B cell (primary cell): ENCODE measurements at places on chromosomes 6 and 20. TPM values are rescaled to one million over a fixed set of nuclear protein-coding genes. Genes with fewer than 3 reads are reported as not detected.

GRCh38 chr20:60921022-60921622 is 330.9 kb upstream of the CDH4 start:
- DNase-seq, result no peak

DNA sequence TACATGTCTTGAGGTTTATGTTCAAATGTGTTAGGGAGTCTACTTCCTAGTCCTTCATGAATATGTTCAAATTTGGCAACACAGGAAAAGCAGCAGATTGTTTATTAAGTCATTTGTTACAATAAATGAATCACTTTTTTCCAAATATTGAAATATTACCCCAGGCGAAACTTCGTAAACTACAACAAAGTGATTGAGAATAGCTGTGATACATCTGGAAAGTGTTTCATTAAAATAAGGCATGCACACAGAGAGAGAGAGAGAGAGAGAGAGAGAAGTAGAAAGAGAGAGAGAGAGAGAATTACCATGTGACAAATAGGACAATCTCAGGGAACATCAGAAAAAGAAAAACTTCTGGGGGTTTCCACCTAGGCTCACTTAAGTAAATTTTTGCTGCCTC is 363.1 kb upstream of the PTCHD4 start:
- DNase-seq, result no peak

DNA sequence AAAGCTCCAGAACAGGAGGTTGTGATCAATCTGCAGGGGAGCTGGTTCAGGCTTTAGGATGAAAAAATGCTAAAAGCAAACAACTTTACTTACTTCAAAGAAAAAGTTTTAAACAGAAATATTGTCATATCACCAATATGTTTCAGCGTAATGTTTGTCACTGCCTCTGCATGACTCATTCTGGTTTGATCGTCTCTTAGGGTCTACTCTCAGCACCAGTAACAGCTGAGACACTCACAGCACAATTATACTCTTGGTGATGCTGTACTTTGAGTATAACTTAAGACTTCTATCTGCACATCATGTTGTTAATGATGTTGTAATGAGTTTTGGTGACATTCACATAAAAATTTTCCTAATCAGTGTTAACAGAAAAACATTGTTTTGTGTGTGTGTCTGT is 665.4 kb downstream of the EPM2A start:
- no peak for DNase-seq

GRCh38 chr6:8857160-8857559 is 421.8 kb upstream of the SLC35B3 start:
- DNase-seq, result no peak

GRCh38 chr20:49149281-49150045 is 38.7 kb downstream of the STAU1 start:
- no peak for DNase-seq

DNA sequence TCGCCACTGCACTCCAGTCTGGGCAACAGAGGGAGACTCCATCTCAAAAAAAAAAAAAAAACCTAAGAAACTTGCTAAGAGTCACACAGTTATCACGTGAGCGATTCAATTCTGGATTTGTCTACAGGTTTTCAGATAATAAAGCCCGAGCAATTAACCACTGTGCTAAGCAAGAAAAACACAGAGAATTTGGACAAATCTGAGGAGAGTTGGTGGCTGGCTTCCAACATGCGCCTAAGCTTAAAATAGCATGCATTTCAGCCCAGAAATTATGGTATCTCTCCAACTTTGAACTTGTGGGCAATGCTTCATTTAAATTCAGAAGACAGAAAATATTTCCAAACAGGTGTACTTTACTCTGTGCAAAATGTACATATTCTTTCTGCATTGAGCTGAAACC is 232.9 kb downstream of the TSHZ2 start:
- no peak for DNase-seq

- DNase-seq, result no peak
These were observed 8.3 kb upstream of the CDH26 start for GRCh38 chr20:59949911-59950310.

DNA sequence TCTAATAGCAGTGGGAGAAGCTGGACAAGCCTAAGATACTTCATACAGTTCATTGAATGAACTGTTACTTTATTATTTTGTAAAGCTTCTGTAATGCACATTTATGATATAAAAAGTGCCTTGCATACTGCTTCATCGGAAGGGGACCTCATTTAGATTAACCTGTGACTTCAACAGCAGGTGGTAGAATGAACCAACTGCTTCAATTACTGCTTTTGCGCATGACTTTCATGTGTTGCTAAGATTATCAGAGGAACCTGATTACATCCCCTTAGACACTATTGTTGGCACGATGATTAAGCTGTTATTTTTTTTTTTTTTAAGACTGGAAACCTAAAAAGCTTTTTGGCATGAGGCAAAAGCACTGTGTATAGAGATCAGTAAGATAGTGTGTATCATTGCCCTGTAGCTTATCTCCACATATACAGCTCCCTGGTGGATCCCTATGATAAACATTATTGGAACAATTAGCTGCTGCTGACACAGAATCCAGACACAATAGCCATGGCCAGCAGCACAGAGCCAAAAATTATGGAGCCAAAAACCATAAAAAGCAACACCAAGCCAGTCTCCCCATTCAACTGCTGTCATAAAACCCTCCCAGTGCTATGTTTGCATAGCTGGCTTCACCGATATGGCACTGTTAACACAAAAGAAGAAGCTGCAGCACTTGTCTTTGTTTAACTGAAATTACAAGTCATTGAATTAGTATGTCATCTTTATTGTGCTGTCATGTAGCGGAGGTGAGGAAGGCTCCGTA is 731.6 kb upstream of the MMS22L start:
- no peak for DNase-seq

- no peak for DNase-seq
These were observed 192.6 kb upstream of the CST7 start for GRCh38 chr20:24756292-24757025.

GRCh38 chr6:70152786-70153185 is 150.1 kb downstream of the COL9A1 start:
- DNase-seq, result no peak

DNA sequence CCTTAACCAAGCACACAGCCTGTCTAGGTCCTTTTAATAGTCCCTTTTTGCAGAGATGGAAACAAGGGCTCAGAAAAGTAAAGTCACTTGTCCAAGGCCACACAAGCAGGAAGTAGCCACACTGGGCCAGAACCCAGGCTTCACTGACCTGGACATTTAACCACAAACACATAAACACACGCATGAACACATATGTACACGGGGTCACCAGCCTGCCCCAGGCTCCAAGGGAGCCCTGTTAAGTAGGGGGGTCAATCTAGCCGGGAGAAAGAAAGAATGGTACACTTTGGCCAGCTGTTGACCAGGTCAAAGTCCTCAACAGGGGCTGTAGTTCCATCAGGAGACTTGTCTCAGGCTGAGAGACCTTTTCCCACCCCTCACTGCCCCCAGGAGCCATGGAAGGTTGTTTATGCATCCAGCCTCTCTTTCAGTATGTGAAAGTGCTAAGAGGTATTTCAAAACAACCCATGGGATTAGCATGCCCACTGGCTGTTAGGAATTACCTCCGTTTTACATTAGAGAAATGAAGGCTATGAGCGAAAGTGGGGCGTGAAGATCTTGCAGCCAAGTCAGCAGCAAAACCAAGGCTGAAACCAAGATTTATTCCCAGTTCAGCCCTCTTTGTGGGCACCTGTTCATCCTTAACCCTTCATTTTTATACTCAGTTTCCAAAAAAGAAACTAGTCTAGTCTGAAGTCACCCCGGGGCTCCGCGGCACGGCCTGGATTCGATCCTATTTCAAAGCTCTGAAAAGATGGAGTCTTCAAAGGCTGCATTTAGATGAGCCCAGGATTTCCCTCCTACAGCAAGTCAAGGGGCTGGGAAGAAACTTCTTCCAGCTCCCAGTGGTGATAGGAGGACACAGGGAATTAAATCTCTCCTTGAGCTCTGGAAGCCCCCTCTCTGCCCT is 9.8 kb downstream of the SDC4 start:
- DNase-seq, result no peak

- no peak for DNase-seq
These were observed 17.6 kb downstream of the NEDD9 start for GRCh38 chr6:11214901-11215300.

DNA sequence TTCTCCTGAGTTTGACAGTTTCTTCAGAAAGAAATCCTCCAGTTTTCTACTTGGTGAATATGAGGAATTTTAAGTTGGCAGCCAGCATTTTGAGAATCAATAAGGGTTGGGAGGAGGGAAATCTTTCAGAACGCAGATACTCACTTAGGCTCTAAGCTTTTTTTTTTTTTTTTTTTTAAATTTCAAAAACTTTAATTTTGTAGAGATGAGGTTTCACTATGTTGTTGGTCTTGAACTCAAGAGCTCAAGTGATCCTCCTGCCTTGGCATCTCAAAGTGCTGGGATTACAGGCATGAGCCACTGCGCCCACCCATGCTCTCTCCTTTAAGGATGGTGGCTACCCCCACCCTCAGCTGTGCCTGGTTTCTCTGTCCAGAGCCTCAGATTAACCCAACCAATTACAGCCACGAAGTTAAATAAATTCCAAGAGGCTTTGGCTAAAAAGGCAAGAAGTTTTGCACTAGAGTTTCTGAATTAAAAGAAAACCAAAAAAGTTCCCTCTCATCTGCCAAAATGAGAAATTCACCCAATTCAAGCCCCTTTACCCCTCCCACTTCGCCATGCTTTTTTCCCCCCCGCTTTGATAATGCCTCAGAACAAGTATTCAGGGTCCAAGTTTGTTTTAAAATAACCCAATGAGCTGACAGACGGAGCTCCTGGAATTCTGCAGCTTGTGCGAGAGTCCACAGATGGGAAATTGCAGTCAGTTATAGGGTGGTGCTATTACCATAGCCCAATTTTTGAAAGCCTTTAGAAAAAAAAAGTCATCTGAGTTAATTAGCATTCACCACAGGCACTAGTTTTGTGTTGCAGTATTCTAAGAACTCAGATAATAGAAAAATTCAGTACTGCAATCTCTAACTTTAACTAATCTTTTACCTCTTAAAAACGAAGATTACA is 94.3 kb upstream of the BEND3 start:
- DNase-seq, result no peak

DNA sequence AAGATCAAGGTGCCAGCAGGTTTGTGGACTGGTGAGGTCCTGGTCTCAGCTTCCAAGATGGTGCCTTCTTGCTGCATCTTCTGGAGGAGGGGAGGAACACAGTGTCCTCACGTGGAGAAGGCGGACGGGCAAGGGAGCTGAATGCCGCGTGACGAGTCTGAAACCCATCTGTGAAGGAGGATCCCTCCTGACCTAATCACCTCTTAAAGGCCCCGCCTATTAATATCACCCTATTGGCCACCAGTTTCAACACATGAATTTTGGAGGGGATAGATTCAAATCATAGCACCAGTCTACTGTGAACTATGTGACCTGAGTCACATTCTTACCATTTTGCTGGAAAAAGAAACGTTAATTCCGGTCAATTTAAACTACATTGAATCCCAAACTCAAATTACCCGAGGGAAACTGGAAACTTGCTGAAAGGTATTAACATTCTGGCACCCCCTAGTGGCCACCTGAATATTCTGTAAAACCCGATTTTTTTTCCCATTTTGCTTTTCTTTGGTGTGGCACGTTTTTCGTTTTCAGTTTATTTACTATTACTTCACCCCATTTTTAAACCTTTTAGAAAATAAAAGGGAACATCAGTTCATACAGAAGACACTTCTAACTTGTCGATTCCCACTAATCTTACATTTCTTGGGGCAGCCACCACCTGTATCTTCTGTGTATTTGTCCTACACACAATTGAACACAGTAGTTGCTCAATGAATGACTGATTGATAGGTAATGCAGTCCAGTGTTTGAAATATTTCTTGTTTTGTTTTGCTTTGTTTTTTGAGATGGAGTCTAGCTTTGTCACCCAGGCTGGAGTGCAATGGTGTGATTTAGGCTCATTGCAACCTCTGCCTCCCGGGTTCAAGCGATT is 17.9 kb upstream of the CCDC170 start:
- peak; percentile 68 for DNase-seq

DNA sequence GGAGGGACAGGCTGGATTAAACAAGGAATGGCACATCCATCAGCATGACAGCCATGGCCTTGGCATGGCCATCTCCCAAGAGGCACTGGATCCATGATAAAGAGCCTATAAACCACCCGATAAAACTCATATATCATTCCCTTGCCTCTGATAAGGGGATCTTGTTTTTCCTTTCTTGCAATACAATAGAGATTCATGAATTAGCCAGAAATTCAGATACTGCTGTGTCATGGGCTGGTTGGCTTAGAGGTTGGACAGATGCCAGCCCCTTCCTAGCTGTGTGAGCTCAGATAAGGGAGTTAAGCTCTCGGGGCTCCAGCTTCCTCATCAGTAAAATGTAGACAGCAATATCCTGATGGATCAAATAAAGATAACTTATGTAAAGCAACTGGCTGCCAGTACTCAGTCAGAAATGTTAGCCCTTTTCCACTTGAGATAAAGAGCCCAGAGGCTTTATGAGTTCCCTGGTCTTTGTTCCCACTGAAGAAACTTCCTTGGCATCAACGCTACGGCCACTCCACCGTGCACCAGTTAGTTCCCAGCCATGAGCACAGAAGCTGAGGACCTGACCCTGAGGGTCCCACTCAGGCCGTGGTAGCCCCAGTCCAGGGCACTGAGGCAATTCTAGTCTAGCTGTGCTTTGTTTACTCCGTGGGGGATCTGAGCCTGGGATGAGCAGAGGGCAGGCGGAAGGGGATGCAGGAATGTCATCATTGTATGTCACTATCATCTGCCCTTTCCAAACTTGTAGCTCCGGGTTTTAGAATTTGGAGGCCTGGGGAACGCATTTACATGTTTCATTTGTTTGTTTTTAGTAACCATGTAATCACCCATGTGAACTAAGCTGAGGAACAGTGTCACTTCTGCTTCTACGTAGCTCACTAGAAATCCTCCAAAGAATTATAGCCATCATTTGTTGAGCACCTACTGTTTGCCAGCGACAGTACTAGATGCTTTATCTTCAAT is 67.2 kb upstream of the TBC1D7 start:
- peak; percentile 73 for DNase-seq

DNA sequence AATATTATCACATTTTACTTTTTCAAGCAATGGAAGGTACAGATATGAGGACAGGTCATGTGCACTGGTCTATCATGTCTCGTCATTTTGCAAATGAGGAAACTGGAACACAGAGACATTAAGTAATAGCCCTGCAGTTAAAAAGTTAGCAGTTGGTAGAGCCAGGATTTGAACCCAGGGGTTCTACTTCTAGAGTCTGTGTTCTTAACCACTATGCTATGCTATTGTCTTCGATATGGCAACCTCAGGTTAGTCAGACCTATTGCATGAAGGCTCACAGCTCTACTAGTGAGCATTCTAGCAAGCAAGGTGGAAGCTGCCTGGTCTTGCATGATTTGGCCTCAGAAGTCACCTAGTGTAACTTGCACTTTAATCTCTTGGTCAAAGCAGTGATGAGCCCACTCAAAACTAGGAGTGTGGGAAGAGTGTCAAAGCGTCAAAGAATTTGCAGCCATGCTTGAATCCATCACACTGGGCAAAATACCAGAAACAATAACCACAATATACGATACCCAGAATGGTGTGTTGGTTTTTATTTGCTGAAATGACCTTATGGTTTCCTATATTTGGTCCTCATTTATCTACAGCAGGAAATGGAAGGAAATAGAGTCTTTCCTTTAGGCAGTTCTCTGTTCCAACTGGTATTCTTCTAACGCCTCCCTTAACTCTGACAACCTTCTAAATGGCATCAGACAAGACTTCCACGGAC is 20.4 kb upstream of the BMP2 start:
- DNase-seq, result no peak

NDUFAF5 gene
- 28.8 and 32.3 TPM in 2 replicates for total RNA-seq

IRF4 gene
- 129 and 142 TPM in 2 replicates for total RNA-seq

GNAS-AS1 gene
- total RNA-seq, result 1.5 and 2.1 TPM in 2 replicates

LY6G6C gene
- not detected in 2 replicates for total RNA-seq

PRDM13 gene
- total RNA-seq, result not detected in 2 replicates
